Activated CD4-positive, alpha-beta T cell treated with anti-CD3 and anti-CD28 coated beads, Interleukin-2, amount 10 ng/mL, durations not matched to agents 7 days and 5 days (primary cell): ENCODE measurements at places on chromosomes 11 and 22.

- no peak for DNase-seq
- H3K27me3 ChIP-seq = no peaks in the 10 kb centered on the region
- no peak overlapping the region for H3K4me3 ChIP-seq
- no peaks in the 10 kb centered on the region for H3K4me1 ChIP-seq
These were observed 82.0 kb downstream of the KIRREL3 start for GRCh38 chr11:126918556-126918955.

- H3K27ac ChIP-seq = no peak overlapping the region
- H3K4me3 ChIP-seq = no peak overlapping the region
- DNase-seq = no peak
- peaks cover 6% of the 10 kb centered on the region for H3K27me3 ChIP-seq
- H3K36me3 ChIP-seq = no peaks in the 10 kb centered on the region
- peaks cover 13% of the 10 kb centered on the region for H3K4me1 ChIP-seq
These were observed 137.1 kb downstream of the NECTIN1 start for GRCh38 chr11:119591836-119592310.

DNA sequence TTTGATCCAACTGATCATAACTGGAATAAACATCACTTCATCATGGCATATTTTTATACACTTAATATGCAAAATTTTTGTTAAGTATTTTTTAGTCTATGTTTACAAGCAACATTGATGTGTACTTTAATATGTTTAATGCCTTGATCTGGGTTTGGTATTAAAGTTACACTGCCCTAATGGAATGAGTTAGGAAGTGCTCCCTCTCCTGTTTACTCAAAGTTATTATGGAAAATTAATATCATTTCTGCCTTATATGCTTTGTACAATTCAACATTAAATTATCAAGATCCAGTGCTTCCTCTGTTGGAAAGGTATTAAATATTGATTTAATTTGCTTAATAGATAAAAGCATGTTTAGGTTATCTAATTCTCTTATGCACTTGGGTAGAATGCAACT, 927.3 kb upstream of the RAG2 start:
- H3K27ac ChIP-seq = no peak overlapping the region
- H3K27me3 ChIP-seq = no peaks in the 10 kb centered on the region
- no peaks in the 10 kb centered on the region for H3K36me3 ChIP-seq
- no peak overlapping the region for H3K4me3 ChIP-seq
- no peaks in the 10 kb centered on the region for H3K4me1 ChIP-seq
- DNase-seq = no peak

DNA sequence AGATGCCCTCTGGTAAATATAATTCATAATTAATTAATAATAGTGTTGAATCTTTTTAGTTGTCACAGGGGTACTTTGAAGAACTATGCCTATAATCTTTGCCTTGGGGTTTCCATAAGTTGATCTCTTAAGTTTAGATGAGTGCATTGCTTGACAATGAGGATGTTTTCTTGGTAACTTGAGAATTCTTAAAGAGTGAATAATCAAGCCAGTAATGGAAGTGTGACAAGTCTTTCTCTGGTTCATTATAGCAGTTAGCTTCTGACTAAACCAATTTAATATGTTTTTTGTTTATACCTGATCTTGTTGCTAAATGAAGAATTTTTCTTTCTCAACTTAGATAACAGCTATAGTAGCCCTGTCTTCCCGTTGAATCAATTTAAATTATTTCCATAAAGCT, 46.2 kb downstream of the ATXN10 start:
- no peaks in the 10 kb centered on the region for H3K4me1 ChIP-seq
- no peak for DNase-seq
- H3K36me3 ChIP-seq = peaks cover 23% of the 10 kb centered on the region
- H3K27ac ChIP-seq = no peak overlapping the region
- no peak overlapping the region for H3K4me3 ChIP-seq
- H3K27me3 ChIP-seq = no peaks in the 10 kb centered on the region

DNA sequence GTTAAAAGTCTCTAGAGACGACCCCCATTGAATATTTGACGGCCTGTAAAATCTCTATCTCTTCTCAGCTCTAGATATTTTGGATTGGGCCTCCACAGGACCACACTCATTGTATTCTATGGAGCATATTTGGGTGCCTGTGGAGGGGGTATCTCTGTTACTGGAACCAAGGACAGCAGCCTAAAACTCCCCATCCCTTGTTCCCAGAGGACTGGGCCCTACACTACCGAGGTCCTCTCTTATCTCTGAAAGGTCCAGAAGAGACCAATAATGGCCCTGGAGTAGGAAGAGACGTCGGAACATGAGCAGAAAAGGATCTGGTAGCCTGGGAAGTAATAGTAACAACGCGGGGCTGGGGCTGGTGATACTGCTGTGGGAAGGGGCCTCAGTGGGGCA, 542 bp downstream of the HPS4 start:
- peak overlapping the region; percentile 92 for H3K4me3 ChIP-seq
- H3K27me3 ChIP-seq = no peaks in the 10 kb centered on the region
- H3K27ac ChIP-seq = peak overlapping the region; percentile 97
- no peak for DNase-seq
- peaks cover 69% of the 10 kb centered on the region for H3K4me1 ChIP-seq
- H3K36me3 ChIP-seq = peaks cover 22% of the 10 kb centered on the region

DNA sequence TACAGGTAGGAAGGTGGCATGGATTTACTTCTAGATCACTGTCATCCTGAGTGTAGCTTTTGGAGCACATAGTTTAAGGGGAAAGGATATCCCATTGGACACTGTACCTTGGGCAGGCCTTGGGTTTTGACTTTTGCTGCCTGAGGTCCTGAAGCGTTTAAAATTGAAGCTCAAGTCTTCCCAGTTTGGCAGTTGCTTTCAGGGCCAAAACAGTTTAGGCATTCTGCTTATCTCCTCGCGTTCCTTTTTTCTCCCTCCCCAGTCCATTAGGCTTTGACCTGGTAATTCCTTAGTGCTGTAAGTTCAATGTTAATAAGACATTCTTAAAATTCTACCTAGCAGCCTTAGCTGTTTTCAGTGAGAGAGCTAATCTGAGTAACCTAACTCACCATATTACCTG, 35.7 kb downstream of the CSTF3 start:
- H3K27ac ChIP-seq = no peak overlapping the region
- H3K27me3 ChIP-seq = no peaks in the 10 kb centered on the region
- H3K4me3 ChIP-seq = no peak overlapping the region
- peaks cover 8% of the 10 kb centered on the region for H3K4me1 ChIP-seq
- no peak for DNase-seq

DNA sequence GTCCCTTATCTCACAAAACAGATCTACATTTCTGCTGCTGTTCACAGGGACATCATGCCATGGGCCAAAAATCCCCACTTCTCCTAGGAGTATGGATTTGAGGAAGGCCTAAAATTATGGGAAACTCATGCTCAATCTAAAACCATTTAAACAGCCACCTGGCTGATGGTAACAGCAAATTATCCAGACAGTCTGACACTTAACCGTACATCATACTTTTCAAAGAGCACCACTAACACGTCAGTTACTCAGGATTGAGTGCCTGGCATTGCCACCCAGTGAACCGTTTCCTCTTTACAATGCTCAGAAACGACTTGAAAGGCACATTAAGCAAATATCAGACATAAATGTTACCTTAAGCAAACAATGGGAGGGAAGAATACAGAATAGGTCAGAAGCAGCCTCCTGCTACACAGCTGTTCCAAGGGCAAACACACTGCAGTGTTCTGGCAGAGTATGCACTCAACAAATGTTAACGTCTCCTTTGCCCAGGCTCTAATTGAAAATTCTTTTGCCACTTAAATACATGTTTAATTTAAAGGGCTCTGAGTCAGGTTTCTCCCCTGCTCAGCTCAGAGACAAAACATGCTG, 18.8 kb upstream of the SLC36A4 start:
- no peaks in the 10 kb centered on the region for H3K36me3 ChIP-seq
- H3K4me1 ChIP-seq = no peaks in the 10 kb centered on the region
- H3K27me3 ChIP-seq = peaks cover 13% of the 10 kb centered on the region
- H3K27ac ChIP-seq = no peak overlapping the region
- H3K4me3 ChIP-seq = no peak overlapping the region

GRCh38 chr11:60193687-60194433, 11.0 kb upstream of the MS4A6A start:
- H3K27ac ChIP-seq = no peak overlapping the region
- H3K4me3 ChIP-seq = no peak overlapping the region
- peak; percentile 64 for DNase-seq
- peaks cover 12% of the 10 kb centered on the region for H3K27me3 ChIP-seq
